Right forelimb (tissue), 1 donor: ENCODE measurements at places on chromosomes 12 and 14.

- DNase-seq: no peak
Measured at GRCh38 chr14:32414808-32415255, 85.7 kb downstream of the AKAP6 start.

DNA sequence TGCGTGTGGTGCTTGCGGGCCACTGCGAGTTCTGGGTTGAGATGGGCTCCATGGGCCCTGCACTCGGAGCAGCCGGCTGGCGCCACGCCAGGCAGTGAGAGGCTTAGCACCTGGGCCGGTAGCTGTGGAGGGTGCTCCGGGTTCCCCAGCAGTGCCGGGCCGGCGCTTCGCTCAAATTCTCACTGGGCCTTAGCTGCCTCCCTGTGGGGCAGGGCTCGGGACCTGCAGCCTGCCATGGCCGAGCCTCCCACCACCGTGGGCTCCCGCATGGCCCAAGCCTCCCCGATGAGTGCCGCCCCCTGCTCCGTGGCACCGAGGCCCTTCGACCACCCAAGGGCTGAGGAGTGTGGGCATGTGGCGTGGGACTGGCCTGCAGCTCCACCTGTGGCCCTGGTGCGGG, 375.7 kb downstream of the NELL2 start:
- no peak for DNase-seq

DNA sequence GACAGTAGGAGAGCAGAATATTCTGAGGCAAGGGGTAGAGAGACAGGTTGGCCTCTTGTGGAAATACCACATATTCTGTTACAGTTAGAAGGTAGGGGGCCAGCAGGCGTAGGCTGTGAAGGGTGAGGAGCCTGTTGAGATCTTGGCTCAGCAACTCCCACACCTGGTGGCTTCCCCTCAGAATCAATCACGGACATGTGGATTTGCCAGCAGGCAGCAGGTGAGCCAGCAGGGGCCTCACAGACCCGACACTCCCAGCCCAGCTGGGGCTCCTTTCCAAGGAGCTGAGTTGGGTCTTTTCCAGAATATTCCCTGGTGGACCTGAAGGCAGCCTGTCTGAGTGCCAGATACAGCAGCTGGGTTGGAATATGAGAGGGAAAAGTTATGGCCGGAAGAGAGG, 150.0 kb upstream of the CRY1 start:
- peak; percentile 49 for DNase-seq

DNA sequence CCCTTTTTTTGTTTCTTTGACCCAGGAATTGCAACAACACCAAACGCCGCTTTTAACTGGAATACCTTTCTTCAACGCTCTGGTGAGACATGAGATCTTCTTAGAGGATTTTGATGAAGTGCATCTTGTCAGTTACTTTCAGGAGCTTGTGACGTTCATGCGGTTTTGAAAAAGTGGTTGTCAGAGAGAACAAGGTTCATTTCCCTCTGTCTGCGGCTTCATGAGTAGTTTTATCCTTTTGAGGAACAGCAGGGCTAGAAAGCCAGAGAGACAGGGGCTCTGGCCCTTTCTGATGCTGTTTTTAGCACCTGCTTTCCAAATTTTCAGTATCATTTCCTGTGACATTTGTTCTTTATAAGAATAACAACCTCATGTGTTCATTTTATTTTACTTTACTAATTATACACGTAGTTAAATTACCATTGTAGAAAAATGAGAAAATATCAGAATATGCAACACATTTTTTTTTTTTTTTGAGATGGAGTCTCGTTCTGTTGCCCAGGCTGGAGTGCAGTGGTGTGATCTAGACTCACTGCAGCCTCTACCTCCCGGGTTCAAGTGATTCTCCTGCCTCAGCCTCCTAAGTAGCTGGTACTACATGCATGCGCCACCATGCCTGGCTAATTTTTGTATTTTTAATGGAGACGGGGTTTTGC, 61.8 kb downstream of the GLT1D1 start:
- DNase-seq: no peak

DNA sequence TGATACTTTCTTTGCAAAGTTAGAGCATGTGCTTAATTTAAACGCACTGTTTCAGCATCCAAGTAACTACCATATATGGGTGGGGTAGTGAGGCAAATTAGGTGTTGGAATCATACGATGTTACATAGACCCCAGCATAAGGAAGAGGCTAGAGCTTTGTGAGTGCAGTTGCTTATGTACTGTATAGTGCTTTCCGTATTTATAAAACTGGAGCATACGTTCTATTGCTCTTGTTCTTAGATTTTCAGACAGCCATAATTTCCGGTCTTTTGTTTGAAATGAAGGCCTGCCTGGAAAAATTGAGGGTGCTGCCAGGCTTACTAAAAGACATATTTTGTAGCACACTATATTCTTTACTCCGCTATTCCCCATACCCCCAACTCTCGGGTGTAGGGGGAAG, 335.7 kb downstream of the FOXG1 start:
- no peak for DNase-seq

GRCh38 chr12:113961921-113962710, 4.0 kb downstream of the RBM19 start:
- no peak for DNase-seq

GRCh38 chr14:34981743-34982420, 910 bp upstream of the SRP54 start:
- no peak for DNase-seq

DNA sequence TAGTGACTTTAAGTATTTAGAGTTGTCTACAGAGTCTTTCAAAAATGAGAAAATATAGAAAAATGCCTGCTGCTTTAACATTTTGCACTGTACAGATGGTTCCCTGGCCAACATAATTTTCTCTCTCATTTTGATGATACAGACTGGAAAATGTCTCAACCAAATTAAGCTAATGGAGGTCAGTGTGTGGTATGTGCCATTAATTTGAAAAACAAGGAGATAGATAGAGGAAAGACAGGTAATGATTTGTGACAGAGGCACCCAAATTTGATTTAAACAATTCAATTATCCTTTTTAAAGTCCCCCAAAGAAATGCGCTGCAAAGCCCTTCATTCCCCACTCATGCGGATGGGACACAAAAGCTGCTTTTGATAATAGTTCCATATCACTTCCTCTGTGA, 140.0 kb downstream of the ASCL1 start:
- no peak for DNase-seq

- DNase-seq: peak; percentile 53
Measured at GRCh38 chr14:91573894-91574837, 64.1 kb upstream of the PPP4R3A start.

GRCh38 chr14:69616408-69616773, 5.0 kb downstream of the SUSD6 start:
- DNase-seq: no peak

DNA sequence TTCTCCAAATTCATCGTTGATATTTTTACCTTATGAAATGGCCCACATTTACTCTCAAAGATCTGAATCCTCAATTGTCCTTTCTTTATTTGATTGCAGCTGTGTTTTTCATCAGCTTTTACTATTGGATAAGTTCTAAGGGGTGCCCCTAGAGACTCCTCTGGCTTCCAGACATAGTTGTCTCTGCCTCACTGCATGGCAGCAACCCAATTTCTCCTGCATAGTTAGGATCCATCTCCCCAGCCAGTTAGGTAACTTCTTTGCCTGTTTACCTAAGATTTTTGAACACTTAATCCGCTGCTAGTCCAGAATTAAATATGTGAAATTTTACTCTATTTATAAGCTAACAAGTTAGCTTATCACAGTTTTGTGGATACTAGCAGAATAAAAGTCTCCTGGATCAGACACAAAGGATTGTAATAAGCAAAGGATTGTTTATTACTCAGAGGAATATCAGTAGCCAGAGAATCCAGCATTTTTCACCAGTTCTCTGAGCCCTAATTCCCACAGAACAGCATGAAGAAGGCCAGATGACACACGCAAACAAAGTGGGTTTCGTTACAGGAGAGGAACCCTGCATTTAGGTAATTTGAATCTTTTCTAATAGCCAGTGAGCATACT, 101.1 kb downstream of the BBS10 start:
- DNase-seq: no peak

DNA sequence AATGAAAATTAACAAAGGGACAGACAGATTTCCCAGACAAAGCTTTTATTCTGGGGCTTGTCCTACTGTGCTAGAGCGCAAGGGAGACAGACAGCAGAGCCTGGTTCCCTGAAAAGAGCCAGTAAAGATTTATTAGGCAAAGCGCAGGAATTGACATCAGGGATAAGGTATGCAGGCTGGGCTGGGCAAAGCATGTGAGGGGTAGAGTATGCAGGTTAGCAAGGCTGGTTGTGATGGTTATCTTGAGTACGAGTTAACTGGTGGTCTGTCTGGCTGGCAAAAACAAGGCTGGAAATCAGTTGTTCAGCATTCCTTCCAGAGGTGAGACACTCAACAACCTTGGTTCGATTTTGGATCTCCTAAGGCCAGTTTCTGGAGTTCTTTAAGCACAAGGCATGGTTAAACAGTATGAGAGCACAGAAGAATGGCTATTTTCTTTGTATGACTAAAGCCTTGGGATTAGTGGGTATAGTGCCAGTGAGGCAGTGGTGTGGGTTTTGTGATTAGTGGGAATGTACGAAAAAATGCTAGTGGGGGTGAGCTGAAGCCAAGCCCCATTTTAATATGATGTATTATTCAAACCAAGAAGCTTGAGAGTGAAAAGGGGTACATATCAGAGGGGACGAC, 30.9 kb downstream of the BTBD7 start:
- DNase-seq: no peak

- DNase-seq: no peak
Measured at GRCh38 chr12:75666126-75666938, 154.9 kb upstream of the KRR1 start.

GRCh38 chr12:124577986-124578385, 10.6 kb upstream of the NCOR2 start:
- no peak for DNase-seq

- DNase-seq: no peak
Measured at GRCh38 chr12:105865886-105866285, 272.9 kb downstream of the NUAK1 start.

DNA sequence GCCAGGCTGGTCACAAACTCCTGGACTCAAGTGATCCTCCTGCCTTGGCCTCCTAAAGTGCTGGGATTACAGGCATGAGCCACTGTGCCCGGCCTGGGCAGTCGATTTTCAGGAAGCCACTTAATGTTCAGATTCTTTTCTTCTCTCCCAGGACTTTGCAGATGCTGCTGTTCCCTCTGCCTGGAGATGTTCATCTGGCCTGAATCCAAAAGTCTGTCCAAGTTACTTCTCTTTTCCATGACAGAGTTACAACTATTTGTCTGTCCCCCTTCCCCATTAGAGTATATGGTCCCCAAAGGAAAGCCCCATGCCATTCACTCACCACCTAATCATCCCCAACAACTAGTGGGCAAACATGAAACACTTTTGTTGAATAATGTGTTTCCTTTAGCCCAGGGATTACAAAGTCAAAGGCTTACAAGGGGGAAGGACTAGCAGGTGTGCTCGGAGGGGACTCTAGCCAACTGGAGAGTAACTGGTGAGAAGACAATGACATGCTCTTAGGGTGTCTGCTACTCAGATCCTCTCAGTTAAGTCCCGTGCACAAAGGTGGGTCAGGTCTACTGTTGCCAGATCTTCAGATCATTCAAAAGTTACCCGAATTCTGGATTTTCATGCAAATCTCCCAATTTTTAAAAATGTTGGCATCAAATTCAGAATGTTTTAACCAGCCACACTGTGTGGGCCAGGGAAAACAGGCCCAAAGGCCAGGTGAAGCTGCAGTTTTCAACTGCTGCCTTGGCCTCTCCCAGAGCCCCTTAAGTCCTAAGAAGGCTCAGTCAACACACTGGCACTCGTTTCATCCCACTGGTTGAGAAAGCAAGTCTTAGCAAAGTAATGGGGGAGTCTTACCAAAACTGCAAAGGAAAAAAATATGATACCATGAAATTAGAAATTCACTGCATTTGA, 29.6 kb downstream of the NUDT4 start:
- no peak for DNase-seq

GRCh38 chr12:27915021-27915420, 57.5 kb downstream of the PTHLH start:
- peak; percentile 65 for DNase-seq

GRCh38 chr12:124361074-124361970, 66.4 kb downstream of the RFLNA start:
- no peak for DNase-seq

- DNase-seq: no peak
Measured at GRCh38 chr12:66321435-66321834, 19.1 kb downstream of the HELB start.

DNA sequence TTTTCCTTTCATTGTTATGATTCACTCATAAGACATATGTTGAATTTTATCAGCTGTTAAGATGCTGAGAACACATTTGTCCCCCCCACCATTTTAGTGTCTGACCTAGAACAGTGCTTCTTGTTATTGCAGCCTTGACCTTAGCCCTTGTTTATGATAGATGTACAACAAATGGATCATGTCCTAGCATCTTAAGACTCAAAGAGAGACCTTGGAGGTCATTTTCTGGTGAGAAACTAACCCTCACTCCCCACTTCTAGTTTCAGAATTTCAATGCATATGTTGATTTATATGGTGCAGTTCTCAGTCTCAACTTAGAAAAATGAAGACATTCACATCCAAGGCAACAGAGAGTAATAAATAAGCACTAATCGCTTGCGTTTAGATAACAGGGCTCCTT, 391.2 kb downstream of the AEBP2 start:
- no peak for DNase-seq

- DNase-seq: no peak
Measured at GRCh38 chr12:6954316-6955107, 3.4 kb downstream of the PTPN6 start.

DNA sequence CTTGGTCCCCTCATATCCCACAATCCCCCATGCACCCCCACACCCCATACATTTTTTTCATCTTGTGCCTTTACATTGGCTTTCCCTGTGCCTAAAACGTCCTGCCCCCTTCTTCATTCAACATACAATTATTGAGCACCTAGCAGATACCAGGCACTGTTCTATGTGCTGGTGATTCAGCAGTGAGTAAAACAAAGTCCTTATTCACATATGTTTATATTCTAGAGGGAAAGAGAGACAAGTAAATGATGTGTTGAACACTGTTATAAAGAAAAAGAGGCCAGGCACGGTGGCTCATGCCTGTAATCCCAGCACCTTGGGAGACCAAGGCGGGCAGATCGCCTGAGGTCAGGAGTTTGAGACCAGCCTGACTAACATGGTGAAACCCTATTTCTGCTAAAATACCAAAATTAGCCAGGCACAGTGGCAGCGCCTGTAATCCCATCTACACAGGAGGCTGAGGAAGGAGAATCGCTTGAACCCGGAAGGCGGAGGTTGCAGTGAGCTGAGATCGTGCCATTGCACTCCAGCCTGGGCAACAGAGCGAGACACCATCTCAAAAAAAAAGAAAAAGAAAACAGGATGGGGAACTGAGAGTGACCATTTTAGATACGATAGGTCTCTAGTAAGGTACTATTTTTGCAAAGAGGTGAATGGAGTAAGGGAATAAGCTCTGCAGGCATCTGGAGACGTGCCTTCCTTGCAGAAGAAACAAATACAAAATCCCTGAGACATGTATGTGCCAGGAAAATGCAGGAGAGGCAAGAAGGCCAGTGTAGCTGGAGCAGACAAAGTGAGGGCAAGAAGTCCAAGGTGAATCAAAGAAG, 12.2 kb downstream of the SLC7A7 start:
- DNase-seq: no peak

DNA sequence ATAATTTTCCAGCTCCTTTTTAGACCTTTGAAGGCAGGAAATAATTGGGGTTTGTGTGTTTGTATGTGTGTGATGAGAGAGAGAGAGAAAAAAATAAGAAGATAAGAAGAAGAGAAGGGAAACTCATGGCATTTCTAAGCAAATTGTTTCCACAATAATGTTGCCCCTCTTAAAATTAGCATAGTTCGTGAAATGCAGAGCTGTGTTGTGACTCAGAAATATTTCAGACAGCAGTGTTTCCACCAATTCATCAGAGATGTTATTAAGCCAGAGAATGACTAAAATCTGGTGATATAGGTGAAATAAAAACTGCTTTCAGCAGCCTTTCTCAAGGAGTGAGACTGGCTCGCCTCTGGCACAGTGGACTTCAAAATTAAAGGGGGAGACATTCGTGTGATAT, 65.9 kb upstream of the ARHGAP5 start:
- no peak for DNase-seq
